Activated T-helper 1 cell treated with anti-CD3 and anti-CD28 coated beads, Interleukin-2, amount 50 U/mL, for 16 hours (primary cell): ENCODE measurements at places on chromosomes 2 and 18.

DNA sequence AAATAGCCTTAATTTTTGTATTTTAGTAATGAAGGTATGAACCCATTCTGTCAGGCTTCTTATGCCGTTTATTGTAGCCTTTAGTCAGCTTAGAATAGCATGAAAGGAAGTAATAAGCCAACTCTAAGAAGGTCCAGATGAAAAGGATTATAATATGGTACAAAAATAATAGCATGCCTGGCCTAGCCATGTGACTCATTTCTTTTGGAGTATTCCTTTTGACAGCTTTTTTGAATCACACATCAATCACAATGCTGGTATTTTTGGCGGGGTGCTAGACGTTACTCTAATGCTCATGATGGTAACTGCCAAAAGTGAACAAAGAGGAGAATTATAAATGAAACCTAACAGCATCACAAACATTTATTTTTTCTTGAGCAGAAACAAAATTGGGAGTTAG lies 19.9 kb downstream of the FMNL2 start:
- no peak for DNase-seq

DNA sequence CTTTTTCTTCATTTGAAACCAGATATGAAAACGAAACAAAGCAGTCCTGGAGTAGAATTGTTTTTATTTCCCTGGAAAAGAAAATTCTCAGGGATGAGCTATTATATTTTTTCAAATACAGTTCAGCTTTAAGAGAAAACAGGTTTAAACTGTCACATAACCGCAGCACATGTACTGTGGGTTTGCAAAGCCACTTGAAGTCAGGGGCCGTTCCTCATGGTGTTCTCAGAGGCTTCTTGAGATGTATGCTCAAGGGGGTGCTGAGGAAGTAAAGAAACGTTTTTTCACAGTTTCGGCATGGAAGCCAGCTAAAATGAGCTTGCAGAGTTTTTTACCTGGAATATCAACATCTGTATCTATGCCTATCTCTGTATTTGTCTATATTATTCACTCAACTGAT lies 225.3 kb downstream of the MC4R start:
- no peak for DNase-seq

- no peak for DNase-seq
Measured at GRCh38 chr2:29706171-29706720, 215.1 kb downstream of the ALK start.

DNA sequence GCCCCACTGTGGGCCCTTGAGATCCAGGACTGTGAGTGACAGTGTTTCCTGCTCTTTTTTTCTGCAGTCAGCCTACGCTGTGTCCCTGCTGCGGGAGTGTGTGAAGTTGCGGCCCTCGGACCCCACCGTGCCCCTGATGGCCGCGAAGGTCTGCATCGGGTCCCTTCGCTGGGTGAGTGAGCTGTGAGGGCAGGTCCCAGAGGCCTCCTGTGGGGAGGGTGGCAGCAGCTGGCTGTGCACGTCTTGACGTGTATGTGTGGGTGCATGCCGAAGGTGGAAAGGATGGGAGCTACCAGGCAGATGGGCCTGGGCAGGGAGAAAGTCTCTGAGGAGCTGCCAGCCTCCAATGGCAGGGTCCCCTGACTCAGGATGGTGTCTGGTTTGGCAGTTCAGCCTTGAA lies 95.7 kb upstream of the MCFD2 start:
- DNase-seq, result no peak

DNA sequence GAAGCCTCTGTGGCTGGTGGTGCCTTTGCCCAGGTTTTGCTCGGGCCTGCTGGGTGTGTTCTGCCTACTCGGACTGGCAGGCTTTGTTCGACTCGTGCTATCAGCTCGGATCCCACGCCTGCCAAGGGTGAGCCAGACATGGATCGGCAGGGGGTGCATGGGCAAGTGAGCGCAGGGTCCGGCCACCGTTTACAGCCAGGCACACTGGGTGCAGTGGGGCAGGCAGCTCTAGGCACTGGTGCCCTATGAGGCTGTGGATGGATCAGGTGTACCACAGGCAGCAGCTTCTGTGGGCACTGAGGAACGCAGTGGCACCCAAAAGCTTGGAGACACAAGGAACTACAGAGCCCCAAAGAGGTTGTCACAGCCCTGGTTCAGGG lies 25.6 kb downstream of the MARCHF7 start:
- DNase-seq, result no peak

GRCh38 chr2:223956300-223956699 lies 963 bp upstream of the MRPL44 start:
- no peak for DNase-seq

- DNase-seq, result no peak
Measured at GRCh38 chr2:235021752-235022151, 69.9 kb downstream of the SH3BP4 start.

DNA sequence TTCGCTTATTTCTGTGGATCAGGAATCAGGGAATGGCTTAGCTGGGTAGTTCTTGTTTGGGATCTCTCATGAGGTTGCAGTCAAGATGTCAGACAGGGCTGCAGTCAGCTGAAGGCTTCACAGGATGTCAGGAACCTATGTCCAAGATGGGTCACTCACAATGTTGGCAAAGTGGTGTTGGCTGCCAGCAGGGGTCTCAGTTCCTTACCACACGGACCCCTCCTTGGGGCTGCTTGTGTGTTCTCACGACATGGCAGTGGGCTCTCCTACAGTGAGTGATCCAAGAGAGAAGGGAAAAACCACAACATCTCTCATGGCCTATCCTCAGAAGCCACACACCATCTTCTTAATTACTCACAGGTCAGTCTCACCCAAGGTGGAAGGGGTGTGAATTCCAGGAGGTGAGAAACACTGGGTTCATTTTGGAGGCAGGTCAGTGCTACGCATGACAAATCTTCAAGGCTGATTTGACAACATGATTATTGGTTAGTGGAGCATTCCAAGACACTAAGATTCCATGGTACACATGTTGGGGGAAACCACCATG lies 1.3 kb upstream of the ANTXR1 start:
- no peak for DNase-seq

DNA sequence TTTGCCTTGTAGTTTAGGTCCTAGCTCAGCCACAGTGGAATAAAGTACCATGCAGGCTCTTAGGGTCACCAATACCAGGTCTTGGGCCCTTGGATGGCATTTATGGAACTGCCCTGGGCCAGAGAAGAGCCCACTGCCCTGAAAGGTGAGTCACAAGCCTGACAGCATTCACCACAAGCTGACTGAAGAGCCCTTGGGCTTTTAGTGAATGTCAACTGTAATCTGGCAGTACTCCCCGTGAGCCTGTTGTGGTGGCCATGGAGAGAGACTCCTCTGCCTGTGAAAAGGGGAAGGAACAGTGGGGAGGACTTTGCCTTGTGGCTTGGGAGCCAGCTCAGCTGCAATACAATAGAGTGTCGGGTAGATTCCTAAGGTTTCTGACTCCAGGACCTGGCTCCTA lies 1389.7 kb downstream of the DSC3 start:
- DNase-seq, result no peak

DNA sequence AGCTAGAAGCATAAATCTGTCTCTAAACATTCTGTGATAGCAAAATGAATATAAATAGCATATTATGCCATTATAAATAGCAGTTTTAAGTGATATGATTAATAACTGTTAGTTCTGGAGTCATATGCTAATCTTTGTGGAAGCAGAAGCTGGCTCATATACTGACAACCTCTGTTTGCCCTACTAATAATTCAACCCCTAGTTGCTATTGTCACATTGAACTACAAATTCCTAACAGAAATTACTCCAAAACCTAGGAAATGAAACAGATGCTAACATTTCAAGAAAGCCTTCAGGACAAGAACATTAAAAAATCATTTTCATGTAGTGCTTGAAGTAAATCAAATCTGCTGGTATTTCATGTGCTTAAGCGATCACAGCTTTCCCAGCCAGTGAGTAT lies 28.2 kb downstream of the CALCRL start:
- no peak for DNase-seq

- no peak for DNase-seq
Measured at GRCh38 chr2:45777996-45778719, 126.7 kb downstream of the PRKCE start.

DNA sequence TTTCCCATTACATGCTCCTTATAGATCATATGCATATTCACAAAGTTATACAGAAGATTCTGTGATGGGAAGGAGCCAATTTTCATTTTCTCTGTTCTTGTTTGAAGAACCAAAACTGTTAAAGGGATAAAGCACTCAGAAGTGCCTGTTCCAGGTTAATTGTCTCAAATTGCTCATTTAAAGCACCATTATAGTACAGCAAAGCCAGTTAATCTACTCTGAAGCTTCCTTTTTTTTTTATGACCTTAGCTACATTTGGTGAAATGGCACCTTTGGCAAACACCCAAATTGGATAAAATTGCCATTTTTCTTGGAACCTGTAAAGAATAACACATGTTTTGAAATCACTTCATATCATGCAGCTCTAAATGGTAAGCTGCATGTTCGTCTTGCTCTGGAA lies 1092.3 kb downstream of the BCL11A start:
- no peak for DNase-seq

DNA sequence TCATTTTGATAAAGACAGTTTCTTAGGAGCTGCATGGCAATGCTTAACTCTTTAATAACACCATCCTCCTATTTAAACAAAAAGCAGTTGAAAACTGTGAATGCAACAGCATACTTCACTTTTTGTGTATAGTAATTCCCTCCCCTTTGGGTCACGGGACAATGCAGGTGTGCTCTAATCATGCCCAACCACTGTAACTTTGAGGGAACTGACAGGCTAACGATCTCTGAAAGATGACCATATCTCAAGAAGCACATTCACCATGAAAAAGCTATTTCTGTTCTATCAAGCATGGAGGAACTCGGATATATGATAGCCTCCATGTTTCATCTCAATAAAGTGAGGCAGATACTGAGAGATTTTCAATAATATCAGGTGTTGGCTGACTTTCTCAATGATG lies 81.1 kb upstream of the CD226 start:
- no peak for DNase-seq

GRCh38 chr2:163319006-163319405 lies 416.8 kb downstream of the FIGN start:
- DNase-seq, result no peak

GRCh38 chr18:24429188-24429587 lies 2.7 kb downstream of the IMPACT start:
- no peak for DNase-seq

DNA sequence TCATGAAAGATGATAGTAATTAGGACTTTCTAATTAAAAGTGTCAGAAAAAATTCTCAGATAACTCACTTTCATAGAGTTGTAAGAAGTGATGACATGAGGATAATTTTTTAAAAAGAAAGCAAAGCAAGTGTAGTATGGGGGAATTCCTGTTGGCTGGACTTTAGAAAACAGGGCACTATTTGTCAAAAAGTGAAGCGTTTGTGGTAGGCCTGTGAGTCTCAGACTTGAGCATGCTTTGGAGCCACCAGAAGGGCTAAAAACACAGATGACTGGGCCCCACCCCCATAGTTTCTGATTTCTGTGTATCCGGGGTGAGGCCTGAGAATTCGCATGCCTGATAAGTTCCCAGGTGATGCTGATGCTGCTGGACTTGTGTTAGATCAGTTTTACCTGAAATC lies 222.6 kb upstream of the LRRTM1 start:
- no peak for DNase-seq

- DNase-seq, result no peak
Measured at GRCh38 chr2:138037090-138037489, 72.8 kb downstream of the HNMT start.

DNA sequence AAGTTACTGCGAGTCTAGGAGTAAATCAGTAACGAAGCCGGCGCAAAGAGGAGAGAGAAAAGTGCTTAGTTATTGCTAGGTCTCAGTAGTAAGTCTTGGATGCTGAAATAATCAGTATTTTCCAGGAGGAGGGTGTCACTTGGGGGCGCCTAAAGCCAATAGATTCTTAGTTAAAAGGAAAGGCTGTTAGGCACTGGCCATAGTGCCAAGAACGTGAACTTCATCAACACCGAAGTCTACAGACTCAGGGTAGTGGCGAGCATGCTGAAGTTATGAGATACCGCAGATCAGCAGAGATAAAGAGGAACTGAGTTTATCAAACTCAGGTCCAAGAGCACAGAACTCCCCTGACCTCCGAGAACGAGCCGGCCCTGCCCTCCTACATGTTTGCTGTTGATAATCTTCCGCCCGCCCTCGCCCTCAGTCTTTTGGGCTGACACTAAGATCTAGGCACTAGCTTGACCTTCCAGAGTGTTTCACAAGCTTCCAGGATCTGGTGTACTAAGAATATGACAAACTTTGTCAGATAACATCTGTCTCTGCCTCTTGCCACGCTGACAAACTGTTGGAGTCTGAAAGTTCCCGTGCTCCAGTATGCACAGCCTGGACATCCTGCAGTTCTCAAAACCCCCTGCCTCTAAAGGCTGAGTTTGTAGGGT lies 49.2 kb downstream of the CYB5A start:
- DNase-seq, result no peak

DNA sequence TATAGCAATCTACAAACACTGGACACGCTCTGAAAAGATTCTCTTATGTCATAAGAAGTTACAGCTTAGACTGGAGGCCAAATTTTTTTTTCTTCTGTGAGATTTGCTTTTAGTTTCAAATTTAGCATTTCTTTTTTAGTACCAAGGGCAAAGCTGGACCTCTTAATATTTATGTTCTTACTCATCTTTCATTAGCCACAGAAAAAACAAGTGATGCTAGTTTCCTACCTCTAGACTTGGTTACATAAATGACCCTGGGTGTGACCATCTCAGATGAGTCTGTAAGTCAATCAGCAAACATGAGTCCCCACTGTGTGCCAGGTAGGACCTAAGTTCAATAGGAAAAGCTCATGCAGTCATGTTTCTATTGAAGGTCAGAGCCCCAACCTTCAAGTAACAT lies 94.4 kb downstream of the MEP1B start:
- DNase-seq, result no peak

- DNase-seq, result no peak
Measured at GRCh38 chr2:179201869-179202268, 62.8 kb downstream of the SESTD1 start.

DNA sequence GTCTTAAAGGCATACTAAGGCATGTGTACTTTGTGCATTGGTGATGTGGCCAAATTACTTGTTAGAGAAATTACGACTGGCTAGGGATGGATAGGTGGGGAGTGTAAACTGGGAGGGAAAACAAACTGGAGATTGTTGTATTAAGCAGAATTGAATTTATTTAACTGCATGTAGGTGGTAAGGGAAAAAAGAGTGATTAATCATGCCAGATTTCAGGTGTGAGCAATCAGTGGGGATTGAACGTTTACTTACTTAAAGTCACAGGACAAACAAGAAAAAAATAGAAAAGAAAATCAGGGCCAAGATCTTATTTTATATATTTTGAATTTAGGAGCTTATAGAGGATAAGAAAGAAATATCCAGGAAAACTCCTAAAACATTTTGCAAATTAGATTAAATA lies 88.6 kb downstream of the GULP1 start:
- DNase-seq, result no peak

DNA sequence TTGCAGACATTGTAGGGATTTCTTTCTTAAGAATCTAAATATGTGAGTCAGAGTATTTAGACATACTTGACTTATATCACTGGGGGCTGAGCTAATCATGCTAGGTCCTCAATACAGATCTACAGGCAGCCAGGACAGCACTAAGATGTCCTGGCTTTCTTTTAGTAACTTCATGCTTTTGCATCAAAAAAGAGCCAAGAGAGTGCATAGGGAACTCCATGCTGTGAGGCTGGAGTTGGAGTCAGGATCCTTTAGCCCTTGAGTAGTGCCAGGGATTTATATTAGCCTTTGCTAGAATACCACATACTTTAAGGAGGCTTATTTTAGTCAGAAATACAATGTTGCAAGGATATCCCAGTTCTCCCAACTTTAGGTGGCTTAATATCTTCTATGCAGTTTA lies 289.7 kb downstream of the CCDC85A start:
- no peak for DNase-seq
